ENCODE measurements at places on chromosomes 2 and 18.
A peak's percentile ranks its signal among the peaks of the same experiment; 100 is the strongest.

- DNase-seq = no peak
Measured at GRCh38 chr2:42908518-42909200, 116.3 kb upstream of the HAAO start.

- no peak for DNase-seq
Measured at GRCh38 chr2:30233271-30234009, 2.1 kb downstream of the LBH start.

DNA sequence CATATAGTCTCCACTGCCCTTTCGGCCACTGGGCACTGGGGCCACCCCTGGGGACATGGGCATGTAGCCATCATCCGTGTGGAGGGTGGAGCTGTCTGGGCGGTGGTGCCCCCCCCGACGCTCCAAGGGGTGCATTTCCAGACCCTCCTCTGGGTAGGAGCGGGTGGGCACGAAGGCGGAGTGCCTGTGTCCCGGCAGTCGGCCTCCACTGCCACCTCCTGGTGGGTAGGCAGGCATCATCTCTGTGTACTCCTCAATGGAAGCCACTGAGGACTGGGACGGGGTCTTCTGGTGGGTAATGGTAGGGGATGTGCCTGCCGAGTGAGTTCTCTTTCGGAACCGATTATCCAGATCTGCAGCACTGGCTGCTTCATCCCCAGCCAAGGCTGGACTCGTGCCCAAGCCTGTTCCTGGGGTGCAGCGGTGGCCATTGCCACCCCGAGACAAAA, 2.8 kb downstream of the IRS1 start:
- peak; percentile 26 for DNase-seq

DNA sequence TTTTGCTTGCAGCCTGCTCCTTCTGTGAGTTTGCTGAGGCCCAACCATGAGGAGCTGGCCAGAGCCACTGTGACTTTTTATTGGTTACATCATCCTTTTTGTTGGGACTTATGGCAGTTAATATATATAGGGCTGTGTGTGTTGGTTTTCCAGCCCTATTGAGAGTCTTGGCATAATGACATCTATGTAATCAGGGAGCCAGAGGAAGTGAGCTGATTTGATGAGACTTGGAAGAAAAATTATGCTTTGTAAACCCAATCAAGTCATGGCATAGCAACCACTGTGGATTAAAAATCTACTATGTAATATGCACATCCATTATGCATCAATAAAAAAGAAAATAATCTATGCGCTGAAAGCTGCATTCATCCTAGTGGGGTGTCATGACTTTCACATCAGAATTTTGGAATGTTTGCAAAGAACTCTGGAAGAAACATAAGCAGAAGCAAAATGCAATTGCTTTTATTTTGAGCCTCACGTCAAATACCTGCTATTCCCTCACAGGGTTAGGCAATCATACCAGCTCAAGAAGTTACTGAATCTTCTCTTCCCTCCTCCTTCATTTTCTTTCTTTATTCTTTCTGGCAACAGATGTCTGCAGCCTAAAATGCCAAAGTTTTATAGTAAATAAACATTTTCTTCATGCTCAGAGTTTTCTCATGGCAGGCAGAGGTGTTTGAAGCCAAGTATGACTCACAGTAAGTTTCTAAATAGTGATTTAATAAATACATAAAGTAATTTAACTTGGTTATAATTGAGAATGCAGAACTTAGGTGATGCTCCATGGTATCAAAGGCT, 308.5 kb downstream of the KCNS3 start:
- no peak for DNase-seq

- DNase-seq = no peak
Measured at GRCh38 chr2:52498077-52498750, 1269.4 kb upstream of the CHAC2 start.

- no peak for DNase-seq
Measured at GRCh38 chr18:54906331-54907185, 52.7 kb downstream of the CCDC68 start.

DNA sequence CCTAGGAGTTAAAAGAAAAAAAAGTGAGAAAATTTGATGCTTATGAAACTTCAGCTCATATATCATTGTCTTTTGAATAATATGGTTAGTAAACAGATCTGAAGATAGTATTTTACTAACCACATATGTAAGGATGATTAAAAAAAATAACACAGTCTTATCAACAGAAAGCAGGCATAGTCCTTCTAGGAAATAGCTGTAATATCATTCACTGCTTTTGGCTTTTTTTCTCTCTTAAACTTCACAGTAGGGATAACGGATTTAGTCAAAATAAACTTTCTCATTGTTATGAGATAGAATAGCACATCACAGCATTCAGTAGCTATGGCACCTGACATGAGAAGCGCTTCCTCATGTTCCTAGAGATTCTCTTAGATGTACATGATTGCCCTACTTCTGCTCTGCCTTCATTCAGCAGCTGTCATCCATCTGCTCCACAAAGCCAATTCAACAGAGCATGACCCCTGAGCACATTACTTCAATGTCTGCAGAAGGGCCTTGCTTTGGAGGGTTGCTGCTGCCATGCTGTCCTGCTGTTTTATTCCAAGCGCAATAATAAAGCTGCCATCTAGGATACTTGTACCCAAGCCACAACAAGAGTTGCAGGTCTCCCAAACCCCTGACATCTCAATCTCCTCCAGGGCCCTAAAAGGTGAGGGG, 67.0 kb downstream of the TTC21B start:
- DNase-seq = no peak

DNA sequence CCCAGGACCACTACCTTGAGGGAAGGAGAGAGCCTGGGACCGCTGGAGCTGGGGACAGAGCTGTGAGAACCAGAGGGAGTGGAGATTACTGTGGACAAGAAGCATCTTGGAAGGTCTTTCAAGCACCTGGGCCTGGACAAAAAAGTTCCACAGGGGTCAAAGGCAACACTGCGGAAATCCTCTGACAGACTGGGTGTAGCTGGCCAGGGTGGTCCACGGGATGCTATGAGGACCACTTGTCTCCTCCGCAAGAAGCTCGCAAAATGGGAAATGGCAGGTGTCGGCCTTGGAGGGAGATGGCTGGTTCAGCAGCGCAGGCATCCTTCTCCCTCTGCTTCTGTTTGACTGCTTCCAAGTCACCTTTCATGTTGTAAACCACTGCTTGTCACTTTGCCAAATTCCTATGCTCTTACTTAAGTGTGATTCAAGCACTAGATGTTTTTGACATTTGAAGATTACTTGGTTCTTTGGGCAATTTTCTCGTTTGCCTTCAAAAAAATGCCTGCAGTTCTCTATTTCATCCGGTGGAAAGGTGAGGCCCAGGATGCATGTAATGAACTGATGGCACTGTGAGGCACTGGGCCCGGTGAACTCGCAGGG, 27.7 kb downstream of the KLHL29 start:
- DNase-seq = no peak

DNA sequence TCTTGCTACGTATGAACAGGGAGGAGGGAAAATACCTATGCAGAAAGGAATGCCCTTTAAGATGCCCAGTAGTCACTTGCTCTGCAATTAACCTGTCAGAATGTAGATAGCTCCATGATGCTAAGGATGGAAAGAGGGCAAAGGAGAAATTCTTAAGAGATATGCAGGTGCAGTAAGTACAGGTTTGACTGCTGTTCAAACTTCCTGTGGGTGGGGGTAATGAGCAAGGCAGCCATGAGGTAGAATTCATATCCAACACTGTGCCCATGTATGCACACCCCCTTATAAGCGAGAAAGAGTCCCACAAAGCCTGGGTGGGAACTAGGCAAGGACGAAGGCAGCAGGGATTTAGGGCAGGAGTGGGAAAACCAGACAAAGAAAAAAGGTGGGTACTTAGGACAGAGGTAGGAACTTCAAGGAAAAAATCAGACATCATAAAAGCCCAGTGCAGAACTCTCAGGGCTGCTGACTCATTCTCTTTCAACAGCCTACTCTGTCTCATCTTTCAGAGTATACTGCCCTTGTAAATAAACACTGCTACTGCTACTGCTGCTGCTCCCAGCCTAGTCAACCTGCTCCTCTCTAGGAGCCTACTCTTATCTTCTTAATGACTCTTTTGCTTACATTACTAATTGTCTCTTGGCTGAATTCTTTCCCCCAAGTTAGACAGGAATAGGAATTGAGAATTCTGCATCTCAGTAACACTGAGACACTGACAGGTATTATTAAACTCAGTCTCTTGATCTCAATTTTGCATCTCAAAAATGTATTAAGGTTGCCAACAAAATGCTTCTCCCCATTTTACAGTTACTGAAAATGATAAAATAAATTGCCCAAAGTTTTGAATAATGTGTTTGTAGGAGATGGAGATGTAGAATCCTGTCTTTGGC, 189.0 kb downstream of the PTH2R start:
- no peak for DNase-seq

DNA sequence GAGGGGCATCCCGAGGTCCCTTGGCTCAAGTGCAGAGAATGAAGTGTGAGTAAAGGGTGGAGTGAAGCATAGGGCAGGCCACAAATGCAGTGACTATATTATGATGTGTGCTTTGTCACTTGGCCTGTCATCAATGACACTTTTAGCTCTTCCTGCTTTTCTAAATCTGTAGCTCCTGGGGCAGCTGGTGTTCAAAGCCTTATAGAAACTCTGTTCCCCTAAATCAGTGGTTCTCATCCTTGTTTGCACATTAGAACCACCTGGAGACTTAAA, 135.6 kb upstream of the LGALSL start:
- no peak for DNase-seq

DNA sequence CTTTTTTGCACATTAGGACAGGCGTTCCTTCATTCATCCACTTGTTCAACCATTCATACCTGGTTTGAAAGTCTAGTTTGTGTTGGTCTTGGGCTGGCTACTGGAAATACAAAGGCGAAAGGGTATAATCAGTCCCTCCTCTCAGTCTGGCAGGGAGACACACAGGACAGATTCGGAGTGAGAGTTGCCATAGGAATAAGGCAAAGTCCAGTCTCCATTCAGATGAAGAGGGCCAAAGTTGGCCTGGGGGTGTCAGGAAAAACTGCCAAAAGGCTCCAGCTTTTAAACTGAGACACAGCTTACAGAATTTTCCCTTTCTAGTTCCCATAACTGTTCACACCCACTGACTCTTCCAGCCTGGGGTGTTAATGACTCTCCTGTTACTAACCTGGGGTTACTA, 96.3 kb upstream of the AQP4 start:
- no peak for DNase-seq

DNA sequence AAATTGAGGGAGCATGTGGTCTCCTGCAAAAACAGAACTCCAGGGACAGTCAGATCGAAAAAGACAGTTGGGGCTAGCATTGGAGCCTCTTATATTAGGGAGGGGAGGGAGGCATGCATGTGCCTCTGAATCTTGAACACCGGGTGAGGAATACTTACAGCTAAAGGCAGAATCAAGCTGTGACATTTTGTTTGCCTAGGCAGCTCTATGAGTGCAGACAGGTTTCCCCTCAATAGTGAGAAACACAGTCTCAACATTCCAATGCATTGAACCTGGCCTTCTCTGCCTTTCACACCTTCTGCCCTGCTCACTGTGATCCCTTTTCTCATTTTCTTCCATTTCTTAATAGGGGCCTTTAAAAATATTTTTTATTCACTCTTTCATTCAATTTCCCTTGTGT, 140.4 kb downstream of the THSD7B start:
- no peak for DNase-seq

Measured in NB4 (cell line).